ENCODE measurements at places on chromosomes 12 and 14.

- no peak for DNase-seq
Observed at GRCh38 chr14:73888971-73889370, 2.3 kb downstream of the ZNF410 start.

DNA sequence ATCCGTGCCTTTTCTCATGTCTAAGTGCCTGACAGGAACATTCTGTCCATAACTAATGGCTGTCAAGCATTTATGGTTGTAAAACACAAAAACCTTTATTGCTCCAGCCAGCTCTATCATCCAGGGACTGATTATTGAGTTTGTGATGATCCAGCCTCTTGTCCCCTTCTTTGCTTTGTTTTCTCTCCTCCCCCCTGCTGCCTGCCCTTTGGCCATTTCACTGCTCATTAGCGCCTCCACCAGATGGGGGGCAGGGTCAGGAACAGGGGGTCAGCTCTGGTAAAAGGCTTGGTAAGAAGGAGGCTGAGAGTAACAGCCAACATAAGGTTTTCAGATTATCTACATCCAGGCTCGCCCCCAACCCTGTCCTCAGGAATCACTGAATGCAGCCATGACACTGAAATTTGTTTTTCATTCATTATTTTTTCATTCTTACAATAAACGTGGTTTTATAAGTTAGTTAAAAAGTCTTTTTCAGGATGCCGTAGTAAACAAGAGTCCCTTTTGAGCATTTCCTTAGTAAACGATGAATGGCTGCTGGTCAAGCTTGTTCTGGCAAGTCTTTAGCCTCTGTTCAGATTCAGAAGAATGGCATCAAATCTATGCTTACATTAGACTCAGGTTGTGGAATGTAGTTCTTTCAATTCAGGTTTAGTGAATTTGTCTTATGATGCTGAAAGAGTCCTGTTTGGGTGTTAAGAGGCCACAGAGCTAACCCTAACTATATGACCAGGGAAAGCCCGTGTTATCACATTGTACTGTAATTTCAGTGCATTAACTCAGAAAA, 21.7 kb downstream of the HMGA2 start:
- DNase-seq = no peak

DNA sequence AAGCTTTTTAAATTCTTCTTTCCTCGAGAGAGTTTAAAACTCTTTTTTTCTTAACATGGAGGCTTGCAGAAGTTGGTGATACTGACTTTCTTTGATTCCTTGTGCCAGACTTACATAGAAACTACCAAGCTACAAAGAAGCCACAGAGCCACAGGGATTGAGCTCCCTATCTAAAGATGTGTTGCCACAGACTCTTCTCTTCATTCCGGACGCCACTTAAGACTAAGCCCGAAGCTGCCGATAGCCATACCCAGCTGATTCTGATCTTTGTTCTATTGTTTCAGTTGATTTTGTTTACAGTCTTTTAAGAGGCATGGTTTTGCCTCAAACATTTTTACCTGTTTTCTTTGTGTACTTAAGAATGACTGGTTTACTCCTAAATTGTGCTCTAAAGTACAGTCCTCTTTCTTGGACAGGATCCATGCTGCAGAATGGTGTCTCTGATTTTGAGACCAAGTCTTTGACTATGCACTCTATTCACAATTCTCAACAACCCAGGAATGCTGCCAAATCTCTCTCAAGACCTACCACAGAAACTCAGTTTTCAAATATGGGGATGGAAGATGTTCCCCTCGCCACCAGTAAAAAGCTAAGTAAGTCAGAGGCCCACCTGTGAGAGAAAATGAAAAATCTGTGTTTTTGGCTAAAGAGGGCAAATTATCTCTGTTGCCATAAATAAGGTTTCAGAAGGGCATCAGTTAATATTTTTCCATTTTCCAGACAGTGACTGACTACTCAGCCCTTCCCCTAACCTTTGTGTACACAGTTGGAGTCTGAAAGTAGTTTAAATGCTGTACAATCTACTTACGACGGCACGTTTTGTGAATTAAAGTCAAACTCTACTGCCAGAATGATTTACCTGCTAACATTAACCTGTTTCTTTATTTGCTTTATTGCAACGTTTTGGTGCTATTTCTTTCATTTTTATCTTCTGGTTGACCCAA, 42.1 kb upstream of the KCNH3 start:
- DNase-seq = no peak

GRCh38 chr12:11904124-11904523, 166.6 kb upstream of the BCL2L14 start:
- DNase-seq = no peak

GRCh38 chr14:72970058-72970630, 43.9 kb downstream of the DCAF4 start:
- no peak for DNase-seq

- DNase-seq = no peak
Observed at GRCh38 chr14:91545946-91546716, 36.0 kb upstream of the PPP4R3A start.

GRCh38 chr12:48977290-48978281, 536 bp upstream of the WNT1 start:
- peak; percentile 91 for DNase-seq

GRCh38 chr12:92079054-92079385, 66.6 kb downstream of the BTG1 start:
- DNase-seq = no peak

- DNase-seq = no peak
Observed at GRCh38 chr12:123479442-123480180, 21.7 kb downstream of the SNRNP35 start.

DNA sequence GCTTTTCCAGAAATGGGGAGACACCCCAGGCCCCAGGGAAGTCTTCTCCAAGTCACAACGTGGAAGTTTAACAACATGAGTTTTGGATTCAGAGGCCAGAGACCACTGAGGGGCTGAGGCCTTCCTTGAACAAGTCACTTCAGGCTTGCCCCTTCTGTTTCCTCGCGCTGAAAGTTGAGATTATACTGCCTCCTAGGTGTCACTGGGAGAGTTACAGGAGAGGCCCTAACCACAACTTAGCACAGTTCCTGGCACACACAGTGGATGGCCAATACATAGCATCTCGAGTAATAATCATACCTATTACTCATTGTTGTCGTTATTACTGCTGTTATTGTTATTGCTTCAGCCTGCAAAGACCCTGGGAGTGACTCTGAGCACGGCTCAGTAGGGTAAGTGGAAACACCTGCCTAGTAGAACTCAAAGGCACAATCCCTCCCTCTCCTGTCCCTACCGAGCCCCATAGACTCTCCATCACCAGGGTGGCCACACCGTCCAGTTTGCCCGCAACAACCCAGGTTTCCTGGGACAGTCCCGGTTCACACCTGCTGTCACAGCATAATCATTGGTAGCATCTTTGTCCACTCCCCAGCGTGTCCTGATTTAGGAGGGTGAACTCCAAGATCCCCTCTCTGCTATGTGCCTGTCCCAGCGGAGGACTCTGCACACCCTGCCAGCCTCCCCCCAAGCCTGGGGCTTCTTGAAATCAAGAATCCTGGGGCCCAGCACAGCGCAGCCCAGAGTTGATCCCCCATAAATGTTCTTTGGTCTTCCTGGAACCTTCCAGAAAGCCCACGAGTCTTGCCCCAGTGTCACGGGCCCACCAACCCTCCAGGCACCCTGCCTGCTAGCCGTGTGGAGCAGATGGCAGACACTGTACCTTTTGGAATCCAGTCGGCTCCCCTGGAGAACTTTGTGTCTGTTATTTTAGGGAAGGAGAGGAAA, 85.0 kb downstream of the SYNE3 start:
- DNase-seq = peak; percentile 54

- no peak for DNase-seq
Observed at GRCh38 chr14:74973905-74974363, 18.5 kb upstream of the PGF start.

DNA sequence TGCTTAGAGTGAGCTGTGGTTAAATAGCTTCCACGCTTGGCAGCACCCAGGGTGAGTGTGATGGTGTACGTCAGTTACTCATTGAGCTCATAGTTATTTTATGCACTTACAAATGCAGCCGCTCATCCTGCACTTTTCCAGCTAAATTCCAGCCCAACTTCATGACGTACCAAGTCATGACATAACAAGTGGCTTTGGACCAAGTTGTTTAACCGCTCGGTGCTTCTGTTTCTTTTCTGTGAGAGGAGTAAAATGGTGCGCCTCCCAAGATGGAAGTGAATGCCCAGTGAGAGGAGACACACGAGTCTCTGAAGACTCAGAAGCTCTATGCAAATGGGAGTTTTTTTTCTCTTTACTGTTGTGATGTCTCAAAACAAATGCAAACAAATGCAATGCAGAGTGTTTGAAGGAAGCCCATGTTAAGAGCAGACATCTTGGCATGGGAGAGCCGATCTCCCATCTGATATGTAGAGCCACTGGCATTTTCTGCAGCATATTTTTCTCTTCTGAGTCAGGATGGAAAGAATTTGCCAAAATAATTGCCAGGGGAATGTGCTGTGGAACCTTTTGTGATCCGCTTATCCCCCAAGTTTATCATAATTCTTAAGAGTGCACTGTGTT, 72.2 kb downstream of the FBXW8 start:
- DNase-seq = no peak

DNA sequence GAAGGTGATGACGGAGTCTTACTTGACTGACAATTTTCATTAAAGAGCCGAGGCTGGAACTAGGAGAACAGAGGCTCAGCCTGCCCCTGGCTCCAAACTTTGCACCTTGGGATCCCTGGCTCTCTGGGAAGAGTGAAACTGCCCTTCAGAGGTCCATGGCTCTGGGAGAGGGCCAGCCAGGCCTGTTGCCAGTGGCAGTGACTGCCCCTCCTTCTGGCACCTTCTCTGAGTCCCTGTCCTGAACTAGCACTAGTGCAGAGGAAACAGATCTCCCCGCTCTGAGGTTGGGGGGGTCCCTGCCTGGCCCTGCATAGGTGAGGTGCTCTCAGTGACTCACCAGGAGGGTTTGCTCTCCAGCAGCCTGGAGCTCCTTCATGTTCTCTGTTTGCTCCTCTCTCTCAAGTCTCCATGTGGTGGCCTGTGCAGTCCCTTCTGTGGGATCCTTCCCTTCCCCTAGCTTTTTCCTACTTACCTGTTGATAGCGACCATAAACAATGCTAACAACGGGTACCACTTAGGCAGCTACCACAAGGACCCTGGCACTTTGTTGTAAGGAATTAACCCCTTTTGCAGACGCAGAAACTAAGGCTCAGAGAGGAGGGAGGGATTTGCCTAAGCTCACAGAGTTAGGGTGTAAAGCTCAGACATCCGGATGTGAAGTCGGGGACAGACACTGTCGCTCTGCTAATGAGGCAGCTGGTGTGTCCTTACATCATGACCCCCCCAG, 22.4 kb downstream of the FAM222A start:
- no peak for DNase-seq

- no peak for DNase-seq
Observed at GRCh38 chr14:104209985-104210816, 71.8 kb downstream of the KIF26A start.

DNA sequence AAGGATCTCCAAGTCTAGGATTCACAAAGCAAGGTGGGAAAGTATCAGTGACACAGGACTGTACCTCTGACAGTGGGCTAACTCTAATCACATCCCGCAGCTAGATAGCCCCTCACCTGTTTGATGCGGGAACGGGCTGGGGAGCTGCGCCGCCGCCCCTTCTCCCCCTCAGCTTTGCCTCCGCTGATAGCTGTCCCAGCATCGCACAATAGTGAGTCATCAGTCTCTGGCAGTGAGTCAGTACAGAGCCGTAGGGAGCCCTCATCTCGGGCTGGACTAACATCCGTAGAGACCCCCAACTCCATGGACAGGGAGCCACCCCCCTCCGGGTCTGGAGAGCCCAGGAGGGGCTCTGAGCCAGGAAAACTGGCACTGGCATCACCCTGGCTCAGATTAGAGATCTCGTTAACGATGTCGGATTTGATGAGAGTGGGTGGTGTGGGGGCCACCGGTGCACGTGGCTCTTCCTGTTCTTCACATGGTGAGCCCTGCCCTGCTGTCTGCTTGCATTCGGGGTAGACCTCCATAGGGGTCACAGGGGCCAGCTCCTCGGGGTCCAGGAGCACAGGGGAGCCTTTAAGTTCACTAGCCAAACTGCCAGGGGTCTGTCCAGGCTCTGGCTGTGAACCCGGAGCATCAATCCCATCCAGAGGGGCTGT, 10.9 kb downstream of the KMT2D start:
- no peak for DNase-seq

DNA sequence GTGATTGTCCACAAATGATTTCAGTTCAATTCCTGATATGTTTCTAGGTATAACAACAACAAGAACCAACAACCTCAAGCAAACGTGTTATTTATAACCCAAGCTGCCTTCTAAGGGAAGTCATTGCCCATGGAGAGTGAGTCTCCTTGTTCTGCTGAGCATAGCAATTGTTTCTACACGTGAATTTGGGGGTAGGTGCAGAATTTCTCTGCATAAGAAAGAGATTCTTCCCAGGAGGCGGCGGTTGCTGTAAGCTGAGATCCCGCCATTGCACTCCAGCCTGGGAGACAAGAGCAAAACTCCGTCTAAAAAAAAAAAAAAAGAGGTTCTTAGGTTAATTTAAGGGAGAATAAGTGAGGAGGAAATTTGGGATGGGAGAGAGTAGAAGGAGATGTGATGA, 226.5 kb upstream of the PELI2 start:
- no peak for DNase-seq

DNA sequence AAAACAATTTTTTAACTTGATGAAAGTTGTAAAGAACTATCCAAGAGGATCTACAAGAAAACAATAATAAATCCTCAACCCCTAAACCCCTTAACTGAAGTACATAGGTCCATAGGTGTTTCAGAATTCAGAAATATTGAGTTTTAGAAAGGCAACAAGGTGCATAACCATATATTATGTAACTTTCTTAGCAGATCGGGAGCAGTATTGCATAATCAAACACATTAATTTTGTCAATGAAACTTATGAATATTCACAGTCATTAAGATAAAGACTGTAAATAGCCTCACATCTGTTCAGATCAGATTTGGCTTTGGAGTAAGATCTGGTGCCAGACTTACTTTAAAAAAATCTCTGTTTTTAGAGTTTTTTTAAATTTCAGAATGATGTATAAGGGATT, 647.1 kb upstream of the FLRT2 start:
- no peak for DNase-seq

DNA sequence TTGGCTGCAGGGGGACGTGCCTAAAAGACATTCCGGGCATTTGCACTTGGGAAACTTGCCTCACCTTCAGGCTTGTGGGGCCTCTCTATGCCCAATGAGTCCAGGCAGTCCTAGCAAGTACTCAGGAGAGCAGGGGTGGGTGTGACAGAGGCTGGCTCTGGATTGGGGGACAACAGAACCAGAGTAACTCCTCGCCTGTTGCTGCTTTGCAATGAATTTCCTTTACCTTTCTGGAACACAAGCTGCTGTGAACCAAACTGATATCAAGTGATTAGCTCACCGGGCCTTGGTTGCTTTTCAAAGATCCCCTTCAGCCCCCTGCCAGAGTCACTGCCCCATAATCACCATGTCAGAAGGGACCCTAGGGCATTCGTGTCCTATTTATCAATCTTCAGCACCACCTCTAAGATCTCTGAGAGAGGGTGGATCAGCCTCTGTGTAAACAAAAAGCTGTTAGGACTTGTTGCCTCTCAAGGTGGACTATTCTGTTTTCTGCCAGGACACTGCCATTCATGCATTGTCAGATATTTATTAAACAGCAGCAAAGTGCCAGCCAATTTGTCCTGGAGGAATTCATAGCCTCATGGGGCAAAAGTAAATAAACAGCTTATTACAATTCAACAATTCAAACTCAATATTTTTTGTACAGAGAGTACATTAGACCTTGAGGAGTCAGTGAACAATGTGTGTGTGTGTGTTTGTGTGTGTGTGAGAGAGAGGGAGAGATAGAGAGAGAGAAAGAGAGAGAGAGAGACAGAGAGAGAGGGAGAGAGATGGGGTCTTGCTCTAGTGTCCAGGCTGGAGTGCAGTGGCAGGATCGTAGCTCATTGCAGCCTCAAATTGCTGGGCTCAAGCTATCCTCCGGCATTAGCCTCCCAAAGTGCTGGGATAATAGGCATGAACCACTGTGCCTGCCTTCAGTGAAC, 11.3 kb downstream of the NFATC4 start:
- DNase-seq = no peak

Measured in GM20000 (cell line).